ENCODE measurements at places on chromosomes 13 and 19. TPM values are rescaled to one million over a fixed set of nuclear protein-coding genes. Genes with fewer than 3 reads are reported as not detected.

GRCh38 chr13:26435646-26436045 is 121.8 kb upstream of the WASF3 start:
- no peak for DNase-seq

- DNase-seq, result no peak
Observed at GRCh38 chr19:13748169-13748828, 16.0 kb upstream of the MRI1 start.

DNA sequence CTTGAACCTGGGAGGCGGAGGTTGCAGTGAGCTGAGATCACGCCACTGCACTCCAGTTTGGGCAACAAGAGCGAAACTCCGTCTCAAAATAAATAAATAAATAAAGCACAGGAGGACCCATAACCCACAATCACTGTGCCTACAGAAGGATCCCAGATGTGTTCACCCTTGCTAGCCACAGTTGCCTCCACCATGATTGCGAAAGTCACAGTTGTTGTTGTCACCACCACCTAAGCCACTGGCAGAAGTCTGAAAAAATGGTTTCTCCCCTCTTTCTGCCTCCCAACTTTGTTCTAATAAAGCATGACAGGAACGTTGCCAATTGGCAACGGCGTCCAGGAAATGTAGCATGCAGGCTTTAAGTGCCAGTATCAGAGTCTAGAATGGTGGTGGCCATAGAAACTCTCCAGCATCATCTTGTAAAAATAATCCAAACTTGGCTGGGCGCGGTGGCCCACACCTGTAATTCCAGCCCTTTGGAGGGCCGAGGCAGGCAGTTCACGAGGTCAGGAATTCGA is 2.2 kb upstream of the EPS15L1 start:
- DNase-seq, result no peak

DNA sequence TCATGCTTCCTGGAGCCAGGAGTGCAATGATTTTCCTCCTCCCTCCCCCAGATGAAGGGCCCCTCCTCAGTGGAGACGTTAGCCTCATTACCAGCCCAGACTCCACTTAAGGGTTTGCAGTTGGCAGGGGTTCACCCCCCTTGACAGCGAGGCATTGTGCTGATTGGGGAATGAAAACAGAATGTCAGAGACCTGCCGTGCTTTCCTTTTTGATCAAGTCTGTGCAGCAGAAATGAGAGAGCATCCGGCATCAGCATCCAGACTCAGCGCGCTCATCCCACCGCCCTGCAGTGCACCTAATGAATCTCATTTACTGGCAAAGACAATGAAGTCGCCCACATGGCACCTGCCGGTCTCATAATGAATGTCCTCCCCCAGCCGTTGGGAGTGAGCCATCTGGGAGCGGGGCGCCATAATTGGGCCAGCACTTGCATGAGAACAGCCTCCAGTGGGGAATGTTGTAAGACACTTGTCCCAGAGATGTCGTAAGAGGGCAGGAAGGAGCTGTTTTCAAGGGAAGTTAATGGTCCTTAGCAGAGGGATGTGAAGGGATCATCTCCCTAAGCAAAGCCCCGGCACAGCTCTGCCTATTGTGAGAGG is 98.3 kb upstream of the UQCRFS1 start:
- DNase-seq, result no peak

Gene COQ8B
- 42.0 TPM for total RNA-seq

Gene LHB
- total RNA-seq, result not detected
